ENCODE measurements at places on chromosomes 16 and 17. TPM values are rescaled to one million over a fixed set of nuclear protein-coding genes. Genes with fewer than 3 reads are reported as not detected.

ACSF2 gene
- total RNA-seq, result 12.4 TPM

TEX19 gene
- total RNA-seq, result 0.49 TPM

OTOP3 gene
- not detected for total RNA-seq

SLC39A11 gene
- 16.0 TPM for total RNA-seq

CBLN1 gene
- not detected for total RNA-seq

MYCBPAP gene
- total RNA-seq, result 0.35 TPM

Data from A549 treated with AZD2906 at 1 μM for 4 hours (cell line).